ENCODE measurements at places on chromosomes 7 and 10. TPM values are rescaled to one million over a fixed set of nuclear protein-coding genes. Genes with fewer than 3 reads are reported as not detected.

Gene CCL26
- total RNA-seq, result not detected

Gene FANK1
- 0.38 TPM for total RNA-seq

Gene KCNMA1
- not detected for total RNA-seq

Gene ZNF736
- 18.7 TPM for total RNA-seq

Gene TET1
- total RNA-seq, result 1.2 TPM

Gene SOSTDC1
- not detected for total RNA-seq

Gene FAM24A
- total RNA-seq, result not detected

Gene ECHS1
- 64.3 TPM for total RNA-seq

Gene ATRNL1
- total RNA-seq, result 0.26 TPM

Gene ACTA2
- 8.9 TPM for total RNA-seq

Gene SPDYE8
- not detected for total RNA-seq

Gene GPR26
- not detected for total RNA-seq

Gene AQP1
- total RNA-seq, result not detected

Gene PAPOLB
- total RNA-seq, result not detected

Gene WNT8B
- 0.43 TPM for total RNA-seq

Gene TPST1
- 1.1 TPM for total RNA-seq
